Umbilical cord (tissue), 2 donors: ENCODE measurements at places on chromosomes 11 and 22. TPM values are rescaled to one million over a fixed set of nuclear protein-coding genes. Genes with fewer than 3 reads are reported as not detected.

DNA sequence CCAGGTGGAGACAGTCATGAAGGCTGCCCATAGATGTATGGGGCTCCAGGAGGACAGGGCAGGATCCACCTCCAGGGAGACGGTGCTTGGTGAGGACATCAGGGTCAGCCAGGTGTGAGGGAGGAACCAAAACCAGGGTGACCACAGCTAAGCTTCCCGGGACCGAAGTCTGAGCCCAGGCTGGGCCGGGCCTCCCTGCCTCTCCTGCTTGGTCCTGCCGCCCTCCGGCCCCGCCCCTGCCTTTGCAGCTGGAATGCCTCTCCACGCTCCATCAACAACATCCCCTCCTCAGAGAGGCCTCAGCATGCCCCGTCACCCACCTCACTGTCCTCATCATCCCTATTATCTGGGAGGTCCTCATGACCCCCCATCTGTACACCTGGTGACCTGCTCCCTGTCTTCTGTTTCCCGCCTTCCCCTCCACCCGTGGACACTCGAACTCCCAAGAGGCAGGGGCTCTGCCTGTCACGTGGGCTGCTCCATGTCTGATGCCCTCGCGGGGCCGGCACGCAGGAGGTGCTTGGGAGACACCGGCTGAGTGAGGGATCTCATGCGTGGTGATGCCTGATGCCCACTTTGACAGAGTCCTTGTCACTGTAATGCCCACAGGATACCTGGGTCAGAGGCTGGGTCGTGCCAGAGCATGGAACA is 59.4 kb downstream of the RTL6 start:
- DNase-seq, result no peak

DNA sequence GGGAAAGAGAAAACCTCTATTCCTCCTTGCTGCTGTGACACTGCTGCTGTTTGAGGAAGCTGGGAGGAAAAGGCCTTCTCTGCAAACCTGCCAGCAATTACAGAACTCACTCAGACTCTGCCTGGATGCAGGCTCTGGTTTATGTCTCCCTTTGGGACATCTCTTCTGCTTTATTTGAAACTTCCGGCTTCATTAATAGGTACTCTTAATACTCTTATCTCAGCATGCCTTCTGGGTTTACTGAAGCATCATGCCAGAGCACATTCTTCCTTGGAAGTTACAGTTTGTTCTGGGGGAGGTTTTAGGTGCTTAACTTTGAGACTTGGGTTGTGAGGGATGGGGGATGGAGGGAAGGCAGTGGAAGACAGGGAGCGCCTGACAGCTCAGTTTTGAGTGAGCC is 79.9 kb downstream of the NAV2 start:
- peak; percentile 98 for DNase-seq

DNA sequence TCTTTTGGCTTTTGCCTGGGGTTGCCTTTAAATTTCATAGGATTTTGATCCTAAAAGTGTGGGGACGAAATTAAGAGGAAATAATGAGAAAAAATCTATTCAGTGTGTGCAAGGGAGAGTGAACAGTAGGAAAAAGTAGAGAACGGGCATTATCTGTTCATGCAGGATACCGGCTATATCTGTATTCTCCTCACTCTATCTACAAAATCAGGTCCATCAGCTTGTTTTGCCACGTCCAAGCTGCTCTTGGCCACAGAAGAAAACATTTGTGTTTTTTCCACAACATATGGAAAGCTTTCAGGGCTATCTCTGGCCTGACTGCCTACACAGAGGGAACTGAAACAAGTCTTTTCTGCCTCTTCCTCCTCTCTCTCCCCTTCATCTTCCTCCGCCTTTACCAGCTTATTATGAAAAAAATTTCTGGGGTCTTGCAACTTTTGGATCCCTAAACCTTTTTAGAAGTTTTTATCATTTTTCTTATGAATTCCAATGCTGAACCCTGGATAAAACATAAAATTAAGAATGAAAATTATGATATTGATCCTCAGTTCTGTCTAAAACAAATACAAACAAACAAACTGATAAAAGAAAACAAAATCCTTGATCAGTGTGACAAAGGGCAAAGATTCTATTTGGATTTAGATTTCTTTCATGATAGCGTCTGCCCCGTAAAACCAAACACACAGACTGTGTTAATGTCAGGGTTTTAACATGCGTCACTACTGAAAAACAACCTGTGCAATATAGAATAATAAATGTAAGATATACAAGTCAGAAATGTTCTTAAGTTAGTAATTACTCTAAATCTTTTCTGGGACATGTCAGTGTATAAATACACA is 219.7 kb downstream of the CNTN5 start:
- no peak for DNase-seq

- DNase-seq, result no peak
These were observed 128.7 kb downstream of the TRIM44 start for GRCh38 chr11:35791088-35791958.

DNA sequence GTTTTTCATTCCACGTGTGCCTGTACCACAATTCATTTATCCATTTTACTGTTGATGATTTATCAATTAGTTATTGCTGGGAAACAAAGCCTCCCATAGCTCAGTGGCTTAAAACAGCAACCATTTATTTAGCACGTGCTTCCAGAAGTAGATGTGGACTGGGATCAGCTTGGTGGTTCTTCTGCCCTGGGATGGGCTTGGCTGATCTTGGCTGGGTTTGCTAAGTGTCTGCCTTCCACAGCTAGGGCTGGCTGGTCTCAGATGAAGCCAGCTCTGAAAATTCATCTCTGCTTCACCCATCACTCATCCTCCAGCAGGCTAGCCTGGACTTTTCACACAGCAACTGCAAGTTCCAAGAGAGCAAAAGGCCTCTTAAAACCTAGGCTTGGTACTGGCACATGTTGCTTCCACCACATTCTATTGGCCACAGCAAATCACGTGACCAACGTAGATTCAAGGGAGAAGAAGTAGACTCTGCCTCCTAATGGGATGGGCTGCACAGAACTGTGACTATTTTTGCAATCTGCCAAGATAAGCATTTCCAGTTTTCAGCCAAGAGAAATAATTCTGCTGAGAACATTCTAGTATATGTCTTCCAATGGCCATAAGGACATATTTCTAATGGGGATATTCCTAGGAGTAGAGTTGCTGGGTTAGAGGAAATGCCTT is 124.9 kb downstream of the MN1 start:
- peak; percentile 87 for DNase-seq

DNA sequence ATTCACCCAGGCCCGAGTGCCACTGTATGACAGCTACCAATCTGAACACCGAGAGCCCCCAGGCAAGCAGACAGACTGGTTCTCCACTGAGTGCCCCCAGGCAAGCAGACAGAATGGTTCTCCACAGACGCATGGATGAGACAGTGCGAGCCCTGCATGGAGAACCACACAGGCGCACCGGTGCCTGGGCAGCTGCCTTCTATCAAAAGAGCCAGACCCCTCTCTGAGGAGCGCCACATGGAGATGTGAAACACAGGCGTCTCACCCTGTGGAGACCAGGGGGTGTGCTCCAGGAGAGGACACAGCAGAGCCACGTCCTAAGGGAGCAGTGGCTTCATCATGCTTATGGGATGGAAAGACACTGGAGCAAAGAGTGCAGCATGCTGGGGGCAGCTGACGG is 94.5 kb upstream of the BID start:
- DNase-seq, result no peak

GRCh38 chr11:47152126-47152952 is 24.3 kb downstream of the ARFGAP2 start:
- DNase-seq, result no peak

DNA sequence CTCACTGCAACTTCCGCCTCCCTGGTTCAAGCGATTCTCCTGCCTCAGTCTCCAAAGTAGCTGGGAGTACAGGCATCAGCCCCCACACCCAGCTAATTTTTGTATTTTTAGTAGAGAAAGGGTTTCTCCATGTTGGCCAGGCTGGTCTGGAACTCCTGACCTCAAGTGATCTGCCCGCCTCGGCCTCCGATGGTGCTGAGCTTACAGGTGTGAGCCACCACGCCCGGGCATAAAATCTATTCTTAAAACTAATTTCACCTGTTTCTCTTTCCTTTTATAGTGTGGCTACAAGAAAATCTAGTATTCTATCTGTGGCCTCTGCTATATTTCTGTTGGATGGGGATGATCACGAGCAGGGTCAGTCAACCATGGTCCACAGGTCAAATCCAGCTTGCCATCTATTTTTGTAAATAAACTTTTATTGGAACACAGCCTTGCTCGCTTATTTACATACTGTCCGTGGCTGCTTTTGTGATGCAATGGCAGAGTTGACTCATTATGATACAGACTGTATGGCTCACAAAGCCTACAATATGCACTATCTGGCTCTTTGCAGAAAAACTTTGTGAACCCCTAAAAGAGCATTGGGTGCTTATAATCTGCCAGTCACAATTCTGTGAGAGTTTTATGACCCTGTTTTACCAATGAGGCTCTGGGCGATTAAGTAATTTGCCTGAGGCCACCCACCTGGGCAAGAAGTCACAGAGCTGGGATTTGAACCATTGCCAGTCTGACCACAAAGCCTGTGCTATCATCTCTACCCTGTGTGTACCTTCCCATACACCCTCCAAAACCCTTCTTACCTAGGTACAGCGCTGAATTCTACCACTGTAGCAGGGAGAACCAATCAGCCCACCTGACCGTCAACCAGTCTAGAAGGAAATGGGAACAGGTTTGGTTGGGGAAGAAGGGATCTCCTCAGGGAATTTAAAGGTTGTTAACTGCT is 28.3 kb downstream of the SLC1A2 start:
- DNase-seq, result no peak

GRCh38 chr11:83727251-83727650 is 441.1 kb upstream of the CCDC90B start:
- no peak for DNase-seq

GRCh38 chr22:49976439-49977175 is 16.0 kb downstream of the PIM3 start:
- no peak for DNase-seq

DNA sequence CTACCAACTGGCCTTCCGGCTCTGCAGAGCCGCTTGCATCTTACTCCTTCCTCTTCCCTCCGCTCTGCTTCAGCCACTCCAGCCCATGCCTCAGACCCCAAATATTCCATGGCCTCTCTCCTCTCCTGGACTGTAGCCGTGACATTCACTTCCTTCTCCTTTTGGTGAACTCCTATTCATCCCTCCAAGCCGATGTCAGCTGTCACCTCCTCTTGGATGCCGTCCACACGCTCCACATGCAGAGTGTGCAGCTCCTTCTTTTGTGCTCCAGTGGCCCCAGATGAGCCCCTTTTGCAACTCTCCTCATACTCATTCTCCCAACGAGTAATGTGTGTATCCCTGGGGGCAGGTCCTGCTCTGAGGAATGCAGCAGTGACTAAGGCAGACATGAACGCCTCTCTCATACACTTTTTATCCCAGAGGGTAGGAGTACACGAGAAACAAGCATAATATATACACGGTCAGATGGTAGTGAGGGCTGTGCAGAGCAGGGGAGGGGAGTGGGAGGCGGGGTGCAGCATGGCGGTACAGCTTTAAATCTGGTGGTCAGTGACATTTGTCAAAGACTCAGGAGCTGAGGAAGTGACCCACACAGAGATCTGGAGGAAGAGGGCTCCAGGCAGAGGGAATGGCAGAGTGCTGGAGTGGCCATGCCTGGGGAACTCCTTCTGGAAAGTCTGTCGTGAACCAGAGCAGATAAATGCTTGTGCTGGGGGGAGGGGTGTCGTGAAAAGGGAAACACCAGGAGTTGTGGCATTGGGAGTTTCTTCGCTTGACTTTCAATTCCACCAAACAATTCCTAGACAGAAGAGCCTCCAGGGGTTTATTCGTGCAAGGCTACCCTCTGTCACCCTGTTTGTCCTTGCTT is 83.8 kb upstream of the ATXN10 start:
- no peak for DNase-seq

GRCh38 chr11:27703481-27703880 is 3.2 kb upstream of the BDNF start:
- DNase-seq, result peak; percentile 30

- DNase-seq, result no peak
These were observed 17.4 kb downstream of the TP53AIP1 start for GRCh38 chr11:128925250-128925600.

- no peak for DNase-seq
These were observed 18.9 kb downstream of the LIF start for GRCh38 chr22:30227438-30228228.

DNA sequence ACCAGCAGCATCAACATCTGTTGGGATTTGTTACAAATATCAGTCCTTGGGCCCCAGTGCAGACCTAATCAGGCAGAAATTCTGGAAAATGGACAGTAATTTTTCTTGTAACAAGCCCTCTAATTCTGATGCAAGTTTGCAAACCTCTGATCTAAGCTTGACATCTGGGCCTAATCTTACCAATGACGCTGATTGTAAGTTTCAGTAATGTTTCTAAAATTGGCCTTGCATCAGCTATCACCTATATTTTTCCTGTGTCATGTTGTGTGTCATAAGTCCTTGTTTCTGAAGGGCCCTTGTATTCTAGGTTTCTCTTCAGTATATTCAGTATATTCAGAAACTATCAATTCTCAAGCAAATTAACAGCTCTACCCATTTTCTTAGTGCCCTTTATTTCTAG is 36.4 kb downstream of the ZNF215 start:
- no peak for DNase-seq

- DNase-seq, result peak; percentile 62
These were observed 666 bp downstream of the MSANTD4 start for GRCh38 chr11:106021181-106021966.

DNA sequence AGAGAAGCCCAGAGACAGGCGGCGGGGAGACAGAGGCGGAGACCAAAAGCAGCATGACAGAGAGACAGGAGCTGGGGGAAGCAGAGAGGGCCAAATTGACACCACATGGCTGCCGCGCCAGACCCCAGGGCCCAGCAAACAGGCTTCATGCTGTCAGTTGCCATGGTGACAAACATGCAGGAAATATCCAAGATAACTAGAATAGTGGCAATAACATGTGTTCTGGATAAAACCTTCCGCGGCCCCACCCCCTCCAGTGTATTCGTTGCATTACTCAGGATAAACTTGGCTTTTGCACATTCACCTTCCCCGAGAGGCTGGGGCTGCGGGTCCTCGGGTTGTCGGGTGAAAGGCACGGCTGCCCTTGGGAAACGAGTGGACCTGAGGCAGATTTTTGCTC is 49.9 kb upstream of the CDON start:
- DNase-seq, result peak; percentile 84

The USP2 gene
- 2.9 TPM for total RNA-seq

The DTX4 gene
- 5.5 TPM for total RNA-seq

The GRM5 gene
- 3.1 TPM for total RNA-seq

The SLC15A3 gene
- total RNA-seq, result 6.0 TPM

The EIF3D gene
- 153 TPM for total RNA-seq

The GAB4 gene
- total RNA-seq, result 1.7 TPM

The MMP8 gene
- total RNA-seq, result 1.4 TPM

The RAPSN gene
- total RNA-seq, result 0.96 TPM

The TRMU gene
- total RNA-seq, result 21.9 TPM

The NFAM1 gene
- total RNA-seq, result 1.2 TPM

The IL10RA gene
- total RNA-seq, result 4.8 TPM

The C22orf23 gene
- not detected for total RNA-seq

The CCDC116 gene
- not detected for total RNA-seq

The OR5B17 gene
- 1.4 TPM for total RNA-seq

The RAB39A gene
- 2.2 TPM for total RNA-seq
